ENCODE measurements at places on chromosomes 5 and 9.

GRCh38 chr5:76789991-76790581 is 28.7 kb upstream of the F2RL1 start:
- DNase-seq = no peak

GRCh38 chr9:69937360-69937759 is 106.3 kb upstream of the MAMDC2 start:
- DNase-seq = no peak

GRCh38 chr9:75490326-75490725 is 400.1 kb upstream of the PCSK5 start:
- DNase-seq = no peak

GRCh38 chr9:68738358-68738757 is 33.3 kb downstream of the PIP5K1B start:
- no peak for DNase-seq

DNA sequence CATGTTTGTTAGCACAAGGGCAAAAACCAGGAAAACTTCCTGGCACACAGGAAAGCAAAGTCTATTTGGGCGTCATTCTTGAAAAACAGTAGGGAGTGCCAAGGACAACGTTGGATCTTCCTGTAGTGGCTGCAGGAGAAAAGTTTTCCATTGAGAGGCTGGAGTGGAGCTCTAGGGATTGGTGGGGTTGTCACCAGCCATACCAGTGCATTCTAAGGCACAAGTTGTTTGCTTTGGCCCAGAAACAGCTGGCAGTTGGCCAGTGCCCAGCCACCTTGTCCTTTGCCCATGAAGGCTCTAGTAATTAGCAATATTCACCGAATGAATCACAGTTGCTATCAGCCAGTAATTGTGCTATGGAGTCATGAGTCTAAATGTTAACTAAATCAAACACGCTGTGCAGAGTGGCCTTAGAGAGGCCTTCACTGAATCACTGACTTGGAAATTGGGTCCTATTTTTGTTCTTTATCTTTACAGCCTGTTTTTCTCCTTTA is 26.4 kb downstream of the TNFSF15 start:
- no peak for DNase-seq

GRCh38 chr5:52989025-52989780 is at the start of gene ITGA2:
Gene ITGA2 (plus strand): TSS chr5:52989352. CDS start chr5:52989469, 117 bp downstream.
- DNase-seq = peak; percentile 18

DNA sequence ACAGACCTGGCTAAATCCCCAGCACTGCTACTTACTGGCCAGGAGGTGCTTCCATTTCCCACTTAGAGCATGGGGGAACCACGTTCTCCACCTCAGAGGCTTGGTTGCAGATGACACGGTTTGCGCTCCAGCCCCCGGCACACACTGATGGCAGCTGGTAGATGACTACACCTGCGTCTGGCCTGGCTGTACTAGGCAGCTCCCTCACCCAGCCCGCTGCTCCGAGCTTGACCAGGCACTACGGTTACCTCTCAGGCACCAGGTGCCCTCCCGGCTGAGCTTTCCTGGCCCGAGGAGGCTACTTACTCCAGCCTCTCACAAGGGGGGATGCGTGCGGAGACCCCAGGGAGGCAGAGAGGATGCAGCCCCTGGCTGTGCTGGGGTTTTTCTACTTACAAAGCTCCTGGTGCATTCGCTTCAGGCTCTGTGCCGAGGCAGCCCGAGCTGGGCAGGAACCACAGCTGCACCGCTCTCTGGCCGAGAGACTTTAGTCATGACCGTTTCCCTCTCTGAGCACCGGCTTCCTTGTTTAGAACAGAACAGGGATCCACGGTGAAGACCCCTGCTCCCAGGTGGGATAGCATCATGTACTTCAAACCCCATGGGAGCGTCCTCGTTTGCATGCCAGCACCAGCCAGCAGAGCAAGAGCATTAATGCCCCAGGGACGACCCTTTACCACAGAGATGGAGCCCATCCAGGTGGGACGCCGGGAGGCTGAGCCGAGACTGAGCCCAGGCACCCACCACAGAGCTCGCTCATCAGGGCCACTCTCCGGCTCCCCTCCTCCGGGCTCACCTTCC is 7.6 kb upstream of the GBGT1 start:
- DNase-seq = no peak

GRCh38 chr9:35741740-35742139 is 7.3 kb downstream of the GBA2 start:
- DNase-seq = no peak

- DNase-seq = no peak
Observed at GRCh38 chr5:123502120-123502519, 9.9 kb upstream of the CSNK1G3 start.

DNA sequence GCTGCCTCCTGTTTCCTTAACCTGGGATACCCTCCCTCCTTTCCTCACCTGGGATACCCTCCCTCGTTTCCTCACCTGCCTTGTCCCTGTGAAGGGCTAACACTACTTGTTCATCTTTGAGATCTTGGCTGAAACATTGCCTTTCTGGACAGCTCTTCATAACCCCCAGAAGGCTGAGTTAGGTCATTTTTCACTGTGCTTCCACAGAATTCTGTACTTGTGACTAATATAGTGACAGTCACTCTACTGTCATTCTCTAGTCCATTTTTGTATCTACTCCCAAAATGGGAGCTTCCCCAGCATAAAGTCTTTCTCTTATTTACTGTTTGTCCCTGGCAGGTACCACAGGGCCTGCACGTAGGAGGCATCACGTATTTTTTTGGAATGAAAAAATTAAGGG is 21.5 kb upstream of the DAB2 start:
- DNase-seq = no peak

- DNase-seq = no peak
Observed at GRCh38 chr5:57937501-57938173, 455.0 kb upstream of the ACTBL2 start.

- no peak for DNase-seq
Observed at GRCh38 chr9:117671468-117671867, 32.7 kb upstream of the TLR4 start.

DNA sequence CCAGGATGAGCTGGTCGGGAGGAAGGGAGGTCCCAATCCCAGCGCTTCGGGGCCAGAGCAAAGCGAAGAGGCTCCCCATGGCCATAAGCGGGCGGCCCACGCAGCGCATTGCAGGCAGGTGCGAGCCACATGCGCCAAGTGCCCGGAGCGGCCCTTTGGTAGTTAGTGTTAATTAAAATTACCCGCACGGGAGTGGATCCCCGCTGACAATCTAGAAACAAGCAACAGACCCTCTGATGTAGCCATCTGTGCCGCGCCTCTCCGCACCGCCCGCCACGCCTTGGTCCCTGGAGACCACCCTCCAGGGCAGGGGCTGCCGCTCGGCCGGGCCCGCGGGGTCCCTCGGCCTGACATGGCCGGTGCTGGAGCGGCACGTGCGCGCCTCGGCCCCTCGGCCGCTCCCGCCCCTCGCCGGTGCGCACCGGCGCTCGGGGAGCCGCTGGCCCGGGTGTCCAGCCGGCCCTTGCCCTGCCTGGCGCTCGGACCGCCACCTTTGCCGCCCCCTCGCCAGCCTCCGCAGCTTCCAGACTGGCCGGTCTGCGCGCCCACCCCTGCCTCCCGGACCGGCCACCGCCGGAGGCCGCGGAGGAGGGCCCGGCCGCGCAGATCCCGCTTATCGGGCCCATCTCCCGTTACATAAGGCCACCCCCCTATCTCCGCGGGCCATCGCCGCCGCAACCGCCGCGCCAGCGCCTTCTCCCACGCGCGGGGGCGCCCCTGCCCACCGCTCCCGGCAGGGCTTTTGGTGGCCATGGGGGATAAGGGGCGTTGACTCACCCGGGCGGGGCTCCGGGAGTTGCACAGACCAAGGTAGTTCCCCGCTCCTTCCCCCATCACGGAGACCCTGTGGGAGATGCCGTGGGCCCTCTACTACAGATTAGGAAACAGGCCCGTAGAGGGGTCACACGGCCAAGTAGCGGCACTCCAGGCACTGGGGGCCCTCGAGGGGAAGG is 1.9 kb upstream of the IL13 start:
- no peak for DNase-seq

GRCh38 chr9:133274236-133275104 is 531 bp downstream of the ABO start:
- DNase-seq = no peak

DNA sequence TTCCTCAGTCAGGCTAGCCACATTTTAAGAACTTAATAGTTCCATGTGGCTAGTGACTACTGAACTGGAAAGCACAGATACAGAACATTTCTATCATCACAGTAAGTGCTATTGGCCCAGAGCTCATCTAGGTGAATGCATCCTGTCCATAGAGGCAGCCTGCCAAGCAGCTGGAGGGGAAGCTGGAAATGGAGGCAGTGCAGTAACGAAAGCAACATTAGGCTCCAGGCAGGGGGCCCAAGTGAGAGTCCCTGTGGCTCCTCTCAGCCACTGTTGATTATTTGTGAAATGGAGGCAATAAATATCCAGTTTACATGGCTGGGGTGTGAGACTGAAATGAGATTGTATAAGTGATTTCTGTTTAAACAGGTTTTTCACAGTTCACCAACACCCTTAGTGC is 227.2 kb upstream of the KLF9 start:
- DNase-seq = no peak

GRCh38 chr9:76219560-76220151 is 174.6 kb downstream of the RFK start:
- DNase-seq = no peak

DNA sequence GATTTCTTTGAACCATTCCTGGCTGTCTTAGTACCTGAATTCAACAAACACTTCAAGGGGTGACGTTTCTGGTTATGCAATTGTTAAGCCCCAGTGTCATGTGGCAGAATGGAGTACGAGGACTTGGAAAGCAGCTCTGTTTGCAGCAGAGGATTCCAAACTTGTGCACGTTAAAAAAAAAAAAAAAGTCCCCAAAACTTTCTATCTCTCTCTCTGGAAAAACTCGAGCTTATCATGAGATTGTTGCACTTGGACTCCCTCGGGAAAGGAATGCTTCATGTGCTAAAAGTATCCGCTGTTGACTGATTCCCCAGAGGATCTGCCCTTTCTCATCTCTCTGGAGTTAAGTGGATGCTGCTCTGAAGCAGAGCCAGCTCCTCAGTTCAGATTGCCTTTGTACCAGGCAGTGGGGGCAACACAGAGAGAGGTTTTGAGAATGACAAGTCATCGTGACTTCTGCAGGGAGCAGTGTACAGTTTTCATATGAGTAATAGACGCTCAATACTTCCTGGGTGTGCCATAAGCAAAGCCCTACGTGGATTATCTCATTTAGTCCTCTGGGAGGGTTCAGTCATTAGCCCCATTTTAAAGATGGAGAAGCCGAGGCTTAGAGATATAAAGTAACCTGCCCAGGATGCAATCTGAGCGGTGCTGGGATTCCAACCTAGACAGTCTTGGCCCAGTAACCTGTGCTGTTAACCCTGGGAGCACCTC is 28.1 kb downstream of the TMOD1 start:
- no peak for DNase-seq

DNA sequence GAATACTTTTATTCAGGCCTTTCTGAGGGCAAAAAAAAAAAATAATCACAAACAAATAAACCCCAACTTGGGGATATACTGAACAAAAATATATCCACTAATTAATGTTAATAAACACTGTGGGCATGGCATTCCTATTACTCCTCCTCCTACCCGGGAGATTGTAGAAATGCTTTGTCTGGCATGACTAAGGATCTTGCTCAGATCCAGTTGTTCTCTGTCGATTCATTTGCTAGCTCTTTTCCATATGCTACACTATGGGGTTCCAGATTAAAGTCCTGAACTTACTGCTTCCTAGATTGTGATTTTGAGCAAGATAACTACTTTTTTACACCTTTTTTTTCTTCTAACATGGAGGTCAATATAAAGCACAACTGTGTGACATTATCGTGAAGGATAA is 102.2 kb upstream of the PRR16 start:
- no peak for DNase-seq

DNA sequence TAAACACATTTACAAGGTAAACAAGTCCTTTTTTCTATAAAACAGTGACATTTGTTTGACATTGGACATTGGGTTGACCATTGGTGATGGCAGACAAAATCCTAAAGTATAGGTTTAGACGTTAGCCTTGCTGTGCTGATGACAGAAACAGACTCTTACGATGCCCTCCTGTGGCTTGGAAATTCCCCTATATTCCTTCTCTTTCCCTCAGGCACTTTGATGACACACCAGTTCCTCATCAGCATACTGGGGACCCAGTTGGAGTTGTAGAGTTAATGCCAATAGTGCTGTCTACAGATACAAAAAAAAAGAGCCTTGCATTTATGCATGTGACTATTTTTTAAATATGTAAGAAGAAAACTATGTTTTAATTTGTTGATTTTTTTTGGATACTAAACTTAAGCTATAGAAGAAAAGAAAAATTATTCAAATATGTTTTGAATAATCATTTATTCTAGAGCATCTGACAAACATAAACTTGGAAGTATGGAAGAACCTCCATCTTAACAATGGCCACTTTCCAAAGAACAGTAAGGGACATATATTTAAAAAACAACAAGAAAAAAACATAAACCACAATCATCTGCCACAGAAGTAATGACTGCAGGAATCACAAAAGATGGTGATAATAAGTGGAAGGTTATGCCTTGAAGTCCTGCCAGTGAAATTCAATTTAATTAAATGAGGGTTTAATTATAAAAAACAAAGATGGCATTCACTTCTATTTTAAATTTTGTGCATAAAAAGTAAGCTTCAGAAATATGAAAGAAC is 75.6 kb upstream of the SNCAIP start:
- no peak for DNase-seq

- DNase-seq = no peak
Observed at GRCh38 chr5:71924325-71924724, 182.9 kb upstream of the MAP1B start.

DNA sequence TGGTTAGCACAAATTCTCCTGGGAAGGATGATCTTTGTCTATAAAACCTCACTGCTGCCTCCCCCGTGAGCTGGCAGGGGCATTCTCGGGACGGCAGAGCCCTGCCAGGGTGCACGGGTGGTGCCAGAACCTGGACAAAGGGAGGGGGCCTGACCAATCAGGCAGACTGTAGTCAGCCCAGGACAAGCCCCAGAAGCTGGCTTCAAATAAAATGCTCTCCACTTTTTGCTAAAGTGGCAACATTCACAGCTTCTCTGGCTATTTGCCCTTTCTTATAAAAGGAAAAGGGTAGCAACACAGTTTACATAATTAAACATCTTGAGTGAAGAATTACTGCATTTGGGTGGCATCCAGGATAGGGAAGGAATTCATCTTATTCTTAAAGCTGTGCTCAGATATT is 14.4 kb downstream of the IL9 start:
- DNase-seq = no peak

- DNase-seq = no peak
Observed at GRCh38 chr9:27154908-27155307, 45.9 kb downstream of the TEK start.

DNA sequence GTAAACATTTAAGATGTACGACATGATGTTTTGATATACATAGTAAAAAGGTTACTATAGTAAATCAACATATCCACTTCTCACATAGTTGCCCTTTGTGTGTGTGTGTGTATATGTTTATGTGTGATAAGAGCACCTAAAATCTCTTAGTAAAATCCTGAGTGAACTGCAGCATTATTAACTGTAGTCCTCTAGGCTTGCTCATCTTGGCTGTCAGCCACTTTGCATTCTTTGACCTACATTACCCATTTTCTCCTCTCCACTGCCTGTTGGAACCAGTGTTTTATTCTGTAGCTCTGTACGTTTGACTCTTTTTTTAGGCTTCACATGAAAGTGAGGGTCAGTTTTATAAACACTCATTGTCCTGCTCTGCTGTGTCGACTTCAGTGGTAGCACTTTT is 24.4 kb downstream of the C5orf22 start:
- DNase-seq = no peak

GRCh38 chr5:22496666-22497065 is 356.5 kb downstream of the CDH12 start:
- DNase-seq = no peak

Measured in stimulated activated CD4-positive, alpha-beta T cell treated with anti-CD3 and anti-CD28 coated beads, Interleukin-15, amount 100 ng/mL, for 1 hour (primary cell).